NCI-H460 (cell line): ENCODE measurements at places on chromosomes 5 and 9.
A peak's percentile ranks its signal among the peaks of the same experiment; 100 is the strongest.

DNA sequence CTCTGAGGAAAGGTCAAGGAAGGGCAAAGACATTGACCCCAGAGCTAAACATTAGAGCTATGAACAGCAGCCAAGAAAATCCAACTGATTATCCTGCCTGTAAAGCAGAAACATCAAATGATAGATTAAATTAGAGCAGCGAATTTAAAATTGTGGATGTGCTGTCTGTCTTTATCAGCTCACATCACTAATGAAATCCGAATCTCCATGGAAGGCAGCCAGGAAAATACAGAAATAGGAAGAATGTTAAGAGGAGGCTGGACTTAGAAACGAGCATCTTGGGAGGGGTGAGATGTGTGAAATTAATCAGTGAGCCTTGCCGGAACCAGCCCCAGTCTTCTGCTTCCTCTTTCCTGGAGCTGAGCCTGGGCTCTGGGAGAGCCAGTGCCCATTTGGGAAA, 191.0 kb downstream of the PJA2 start:
- DNase-seq, result no peak

DNA sequence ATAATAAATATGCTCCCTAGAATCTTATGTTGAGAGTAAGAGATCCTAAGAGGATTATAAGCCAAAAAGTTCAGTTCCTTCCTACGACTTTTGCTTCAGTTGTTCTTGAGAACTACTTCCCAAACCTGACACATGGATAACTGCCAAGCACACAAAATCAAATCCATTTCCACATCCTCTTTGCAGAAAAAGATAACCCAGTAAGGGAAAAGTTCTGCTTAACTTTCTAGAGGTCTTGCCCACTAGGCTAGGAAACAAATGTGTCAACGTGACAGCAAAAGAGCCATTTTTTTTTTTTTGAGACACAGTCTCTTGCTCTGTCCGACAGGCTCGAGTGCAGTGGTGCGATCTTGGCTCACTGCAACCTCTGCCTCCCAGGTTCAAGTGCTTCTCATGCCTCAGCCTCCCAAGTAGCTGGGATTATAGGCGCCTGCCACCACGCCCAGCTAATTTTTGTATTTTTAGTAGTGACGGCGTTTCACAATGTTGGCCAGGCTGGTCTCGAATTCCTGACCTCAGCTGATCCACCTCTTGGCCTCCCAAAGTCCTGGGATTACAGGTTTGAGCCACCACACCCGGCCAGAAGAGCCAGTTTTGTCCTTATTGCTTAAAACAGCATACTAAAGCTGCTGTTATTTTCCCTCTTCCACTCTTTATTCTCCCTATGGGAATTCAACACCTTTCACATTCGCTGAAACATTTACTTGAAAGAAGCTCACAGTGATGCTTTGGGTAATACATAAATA, 24.2 kb downstream of the CSNK1A1 start:
- no peak for DNase-seq

GRCh38 chr9:105835721-105836120, 141.4 kb downstream of the TMEM38B start:
- no peak for DNase-seq

- peak; percentile 6 for DNase-seq
Observed at GRCh38 chr9:138022121-138022741, 144.6 kb downstream of the CACNA1B start.

- no peak for DNase-seq
Observed at GRCh38 chr5:72065751-72066255, 41.5 kb upstream of the MAP1B start.

- no peak for DNase-seq
Observed at GRCh38 chr9:69429281-69429680, 104.3 kb downstream of the ENTREP1 start.

GRCh38 chr9:2727374-2727773, 10.1 kb downstream of the KCNV2 start:
- DNase-seq, result no peak

GRCh38 chr5:104305602-104306001, 743.0 kb upstream of the NUDT12 start:
- DNase-seq, result no peak

- DNase-seq, result no peak
Observed at GRCh38 chr5:14879393-14879792, 7.8 kb upstream of the ANKH start.

GRCh38 chr9:125483697-125484096, 222.1 kb downstream of the GAPVD1 start:
- no peak for DNase-seq

DNA sequence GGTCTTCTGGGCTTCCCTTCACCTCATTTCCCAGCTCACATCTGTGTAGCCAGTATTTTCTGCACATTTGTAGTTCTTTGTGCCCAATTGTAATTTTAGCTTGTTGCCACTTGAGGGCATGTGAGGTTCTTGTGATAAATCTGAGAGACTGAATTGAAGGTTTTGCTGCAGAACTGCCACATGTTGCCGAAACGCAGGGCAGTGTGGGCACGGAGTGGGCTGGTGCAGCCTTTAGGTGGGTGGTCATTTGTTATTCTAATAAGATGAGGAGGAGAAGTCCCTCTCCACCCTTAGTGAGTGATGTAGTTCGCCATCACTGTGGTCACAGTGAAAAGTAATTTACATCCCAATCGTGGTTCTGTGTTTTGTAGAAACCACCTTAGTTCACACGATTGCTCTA, 21.2 kb downstream of the OTULIN start:
- DNase-seq, result peak; percentile 45

- no peak for DNase-seq
Observed at GRCh38 chr5:143898916-143899591, 87.1 kb downstream of the HMHB1 start.

GRCh38 chr9:83964973-83965349, 15.1 kb downstream of the HNRNPK start:
- no peak for DNase-seq

GRCh38 chr5:36606428-36607113, at the start of gene SLC1A3:
SLC1A3 (plus strand) TSS chr5:36606606; CDS start chr5:36608424, 1,818 bp downstream.
- peak; percentile 53 for DNase-seq

- DNase-seq, result no peak
Observed at GRCh38 chr9:6620796-6621195, 24.7 kb downstream of the GLDC start.

DNA sequence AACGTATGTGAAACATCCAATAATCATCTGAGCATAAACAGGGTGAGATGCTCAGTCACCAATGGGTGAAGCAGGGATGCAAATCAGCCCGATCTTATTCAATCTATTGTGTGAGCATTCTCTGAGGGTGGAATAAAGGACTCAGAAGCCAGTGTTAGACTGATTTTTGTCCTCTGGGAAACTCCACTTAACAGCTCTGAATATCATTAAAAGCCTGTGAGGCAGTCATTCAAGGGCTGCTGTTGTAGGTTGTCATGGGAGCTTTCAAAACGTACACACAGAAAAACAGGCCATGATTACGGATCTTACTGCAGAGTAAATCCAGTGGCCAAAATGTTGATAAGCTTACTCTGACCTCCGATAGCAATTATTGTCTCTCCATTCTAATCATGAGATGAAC, 266.5 kb upstream of the EFNA5 start:
- DNase-seq, result no peak

GRCh38 chr5:142569905-142570304, 116.0 kb downstream of the FGF1 start:
- DNase-seq, result no peak

- no peak for DNase-seq
Observed at GRCh38 chr5:78779771-78780616, 131.4 kb upstream of the LHFPL2 start.

- no peak for DNase-seq
Observed at GRCh38 chr9:88065619-88066018, 72.7 kb downstream of the SPATA31C2 start.

DNA sequence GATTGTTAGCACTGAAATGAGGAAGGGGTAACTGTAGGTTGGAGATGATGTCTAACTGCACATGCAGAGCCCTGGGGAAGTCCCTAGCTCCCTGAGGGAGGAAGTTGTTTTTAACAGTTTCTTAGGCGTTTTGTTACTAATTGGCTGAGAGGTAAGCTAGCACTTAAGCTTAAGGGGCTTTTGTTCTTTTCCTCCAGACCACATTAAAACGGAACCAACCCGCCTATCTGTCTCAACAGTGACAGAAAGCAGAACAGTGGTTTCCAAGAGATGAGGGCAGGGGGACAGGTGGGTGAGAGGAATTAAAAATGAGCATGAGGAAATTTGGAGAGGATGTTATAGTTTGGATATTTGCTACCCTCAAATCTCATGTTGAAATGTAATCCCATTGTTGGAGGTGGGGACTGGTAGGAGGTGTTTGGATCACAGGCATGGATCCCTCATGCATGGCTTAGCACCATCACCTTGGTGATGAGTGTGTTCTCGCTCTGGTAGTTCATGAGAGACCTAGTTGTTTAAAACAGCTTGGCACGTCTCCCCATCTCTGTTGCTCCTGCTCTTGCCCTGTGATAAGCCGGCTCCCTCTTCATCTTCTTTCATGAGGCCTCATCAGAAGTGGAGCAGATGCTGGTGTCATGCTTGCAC, 38.9 kb downstream of the LYRM7 start:
- DNase-seq, result no peak

GRCh38 chr9:104553261-104553660, 15.7 kb upstream of the OR13C8 start:
- no peak for DNase-seq

GRCh38 chr5:150155258-150156026, at the start of gene PDGFRB:
PDGFRB (minus strand) TSS chr5:150155845; CDS start chr5:150137047, 18,798 bp downstream.
- no peak for DNase-seq

DNA sequence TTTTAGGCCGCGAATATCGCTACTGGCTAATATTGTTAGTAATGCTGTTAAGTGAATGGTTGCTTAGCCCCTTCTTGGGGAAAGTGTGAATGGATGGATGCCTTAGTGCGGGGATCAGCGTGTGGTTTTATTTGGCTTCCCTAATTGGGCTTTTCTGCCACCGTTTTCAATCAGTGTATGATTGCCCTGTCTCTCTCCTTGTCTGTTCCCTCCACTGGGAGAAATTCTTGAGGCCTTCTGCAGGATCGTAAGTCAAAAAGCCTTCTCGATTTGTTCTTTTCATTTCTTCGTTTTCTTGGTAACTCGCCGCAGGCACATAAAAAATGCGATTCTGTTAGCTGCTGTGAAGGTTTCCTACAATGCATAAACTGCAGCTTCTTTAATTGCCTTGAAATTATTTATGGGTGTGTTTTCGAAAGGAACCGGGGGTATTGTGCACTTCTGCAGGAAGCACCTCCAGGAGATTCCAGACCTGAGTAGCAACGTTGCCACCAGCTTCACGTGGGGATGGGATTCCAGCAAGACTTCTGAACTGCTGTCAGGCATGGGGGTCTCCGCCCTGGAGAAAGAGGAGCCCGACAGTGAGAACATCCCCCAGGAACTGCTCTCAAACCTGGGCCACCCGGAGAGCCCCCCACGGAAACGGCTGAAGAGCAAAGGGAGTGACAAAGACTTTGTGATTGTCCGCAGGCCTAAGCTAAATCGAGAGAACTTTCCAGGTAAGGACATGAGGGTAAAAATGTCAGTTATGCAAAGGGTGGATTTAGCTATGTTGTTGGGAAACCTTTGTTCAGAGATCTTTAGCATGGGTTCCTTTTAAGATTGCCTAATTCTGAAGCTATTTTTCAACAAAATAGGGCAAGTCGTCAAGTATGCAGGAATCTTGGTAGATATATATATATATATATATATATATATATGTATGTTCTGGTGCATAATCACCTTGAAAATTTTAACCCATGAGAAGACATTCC, 700 bp downstream of the SKP2 start:
- DNase-seq, result no peak

GRCh38 chr5:173454361-173454735, 126.1 kb upstream of the STC2 start:
- DNase-seq, result peak; percentile 92
